Femur (tissue), 1 donor: ENCODE measurements at places on chromosomes 7 and 10.

DNA sequence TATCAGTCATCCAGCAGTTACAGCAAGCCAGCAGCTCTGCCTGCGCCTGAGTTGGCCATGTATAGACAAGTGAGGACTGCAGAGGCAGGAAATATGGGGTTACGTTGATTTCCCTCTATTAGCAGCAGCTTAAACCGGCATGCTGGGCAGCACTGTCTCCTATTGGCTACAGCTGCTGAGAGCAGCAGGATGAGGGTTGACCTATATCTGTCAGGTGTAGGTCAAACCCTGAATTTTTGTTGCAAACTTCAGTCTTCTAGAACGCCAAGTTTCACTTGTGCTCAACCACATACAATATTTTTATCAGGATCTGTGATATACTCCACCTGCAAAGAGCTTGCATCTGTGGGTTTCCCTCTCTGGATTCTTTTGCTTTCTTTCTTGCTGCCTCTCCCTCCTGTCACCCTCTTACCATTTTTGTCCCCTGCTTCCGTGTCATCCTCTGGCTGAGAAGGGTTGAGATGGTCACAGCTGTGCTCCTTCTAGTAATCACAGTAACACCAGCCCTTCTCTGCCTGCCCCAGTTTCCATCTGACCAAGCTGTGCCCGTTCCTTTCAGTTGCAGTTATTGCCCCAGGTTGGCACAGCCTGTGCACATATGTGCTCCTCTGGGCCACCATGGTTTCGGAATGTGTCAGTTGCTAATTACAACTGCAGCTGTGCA, 23.8 kb upstream of the GLCCI1 start:
- no peak for DNase-seq

- no peak for DNase-seq
These were observed 85.7 kb upstream of the NMT2 start for GRCh38 chr10:15253951-15254807.

- no peak for DNase-seq
These were observed 192.3 kb downstream of the FGFR2 start for GRCh38 chr10:121405953-121406352.

- DNase-seq = no peak
These were observed 16.5 kb upstream of the PLAU start for GRCh38 chr10:73894245-73894971.

- DNase-seq = peak; percentile 82
These were observed at the start of gene IFIT1 for GRCh38 chr10:89391907-89392756. TSS of gene IFIT1 (plus strand) at chr10:89392623. CDS start at chr10:89392713, 90 bp downstream.

DNA sequence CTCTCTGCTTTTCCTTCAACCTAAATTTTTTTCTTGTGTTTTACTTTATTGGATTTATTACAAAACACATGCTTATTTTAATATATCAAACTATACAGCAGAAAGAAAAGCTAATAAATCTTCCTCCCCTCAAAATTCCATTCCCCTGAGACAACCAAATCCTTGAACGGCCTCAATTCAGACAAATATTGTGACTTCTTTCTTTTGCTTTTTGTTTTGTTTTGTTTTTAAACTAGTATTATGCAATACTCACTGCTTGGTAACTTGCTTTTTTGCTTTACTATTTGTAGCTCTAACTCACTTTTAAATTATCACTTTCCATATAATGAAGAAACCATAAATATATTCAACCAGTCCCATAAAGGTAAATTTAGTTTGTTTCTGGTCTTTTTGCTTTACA, 59.4 kb upstream of the CDK1 start:
- no peak for DNase-seq

DNA sequence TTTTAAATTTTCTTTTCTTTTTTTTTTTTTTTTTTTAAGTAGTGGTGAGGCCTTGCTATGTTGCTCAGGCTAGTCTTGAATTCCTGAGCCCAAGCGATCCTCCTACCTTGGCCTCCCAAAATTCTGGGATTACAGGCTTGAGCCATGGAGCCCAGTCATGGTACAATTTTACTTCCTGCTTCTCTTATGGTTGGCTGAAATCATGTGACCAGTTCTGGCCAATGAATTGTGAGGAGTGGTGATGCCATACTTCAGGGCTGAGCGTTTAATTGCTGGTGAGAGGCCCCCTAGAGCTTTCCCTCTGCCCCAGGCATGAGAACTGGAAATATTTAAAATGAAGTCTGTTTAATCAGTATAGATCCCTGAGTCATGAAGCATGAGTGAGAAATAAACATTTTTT, 22.2 kb upstream of the BAIAP2L1 start:
- no peak for DNase-seq

DNA sequence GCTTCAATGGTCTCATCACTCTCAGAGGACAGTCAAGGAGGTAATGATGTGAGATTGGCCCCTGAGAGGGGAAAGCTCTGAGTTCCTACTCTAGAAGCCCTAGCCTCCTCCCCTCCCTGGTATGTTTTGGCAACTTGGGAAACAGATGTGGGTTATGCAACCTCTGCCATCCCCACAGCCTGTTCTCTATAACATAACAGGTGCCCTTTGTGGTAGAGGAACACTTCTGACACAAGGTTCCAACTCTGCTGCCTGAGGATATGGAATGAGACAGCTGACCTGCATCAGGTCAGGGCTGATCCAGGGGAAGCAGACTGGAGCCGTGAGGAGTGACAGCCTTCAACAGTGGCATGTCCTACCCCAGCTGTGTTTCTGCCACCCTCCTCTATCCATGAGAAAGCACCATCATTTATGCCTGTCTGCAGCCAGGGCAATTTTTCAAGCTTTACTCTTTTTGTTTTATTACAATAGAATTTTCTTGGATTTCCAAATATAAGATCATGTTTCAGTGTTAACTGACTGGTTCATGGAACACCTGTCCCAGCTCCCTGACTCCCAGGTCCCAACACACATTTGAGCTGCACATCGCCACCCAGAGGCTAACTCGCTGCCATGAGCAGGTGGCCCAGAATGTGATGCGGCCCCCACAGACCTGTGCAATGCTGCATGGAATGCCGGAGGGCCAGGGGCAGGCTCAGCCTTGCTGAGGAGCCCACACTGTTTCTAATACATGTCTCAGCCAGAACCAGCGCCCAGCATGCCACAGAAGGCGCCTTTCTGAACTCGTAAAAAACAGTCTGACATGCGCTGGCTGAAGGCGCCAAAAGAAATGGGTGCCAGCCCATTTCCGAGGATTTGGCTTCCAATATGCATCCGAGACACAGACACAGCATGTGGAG, 124.8 kb upstream of the CHST15 start:
- DNase-seq = no peak

DNA sequence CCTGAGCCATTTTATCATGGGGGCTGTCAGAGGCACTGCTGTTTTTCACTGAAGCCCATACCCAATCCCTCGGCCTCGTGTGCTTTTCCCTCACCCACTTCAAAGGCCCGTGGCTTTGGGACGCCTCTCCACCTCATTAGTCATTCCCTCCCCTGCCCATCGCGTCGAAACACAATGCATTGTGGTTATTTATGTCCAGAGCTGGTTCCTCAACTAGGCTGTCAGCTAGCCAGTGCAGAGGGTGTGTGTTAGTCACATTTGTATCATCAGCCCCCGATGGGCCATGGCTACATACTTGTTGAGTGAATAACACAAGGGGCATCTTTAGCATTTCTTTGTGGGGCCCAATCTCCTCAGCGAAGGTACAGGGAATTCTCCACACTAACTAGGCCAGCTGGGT, 3.8 kb upstream of the CRCP start:
- no peak for DNase-seq

GRCh38 chr7:91424371-91424770, 160.1 kb downstream of the FZD1 start:
- DNase-seq = no peak

DNA sequence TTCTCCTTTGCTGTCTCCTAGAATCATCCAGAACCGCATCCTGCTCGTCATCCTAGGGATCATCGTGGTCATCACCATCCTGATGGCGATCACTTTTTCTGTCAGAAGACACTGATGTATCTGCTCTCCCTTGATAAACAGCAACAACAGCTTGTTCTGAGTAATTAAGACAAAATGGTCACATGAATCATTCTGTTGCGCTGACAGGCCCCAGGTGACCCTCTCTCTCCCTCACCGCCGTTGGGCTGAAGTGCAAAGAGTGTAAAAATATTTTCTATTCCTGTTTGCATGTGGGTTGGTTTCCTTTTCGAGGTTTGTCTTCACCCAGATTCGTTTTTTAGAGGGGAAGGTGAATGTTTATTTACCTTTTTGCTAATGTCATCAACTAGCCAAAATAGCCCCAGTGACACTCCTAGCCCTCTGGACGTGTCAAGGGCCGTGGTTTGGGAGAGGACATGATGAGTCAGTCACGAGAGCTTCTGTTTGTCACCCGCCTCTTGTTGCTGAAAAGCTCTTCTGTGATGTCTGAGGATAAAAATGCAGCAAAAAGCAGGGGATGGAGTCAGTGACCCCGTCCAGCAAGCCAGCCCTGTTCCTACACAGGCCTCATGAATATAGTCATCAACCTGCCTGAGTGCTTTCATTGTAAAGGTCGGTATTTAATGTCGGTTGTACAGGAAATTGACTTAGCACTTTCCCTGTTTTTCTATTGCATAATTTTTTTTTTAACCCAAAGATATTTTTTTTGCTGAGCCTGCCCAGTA, 134.6 kb upstream of the TCF7L2 start:
- peak; percentile 37 for DNase-seq

GRCh38 chr7:43747328-43748105, 11.0 kb upstream of the BLVRA start:
- DNase-seq = no peak

- no peak for DNase-seq
These were observed 20.1 kb upstream of the NMT2 start for GRCh38 chr10:15188603-15189002.

DNA sequence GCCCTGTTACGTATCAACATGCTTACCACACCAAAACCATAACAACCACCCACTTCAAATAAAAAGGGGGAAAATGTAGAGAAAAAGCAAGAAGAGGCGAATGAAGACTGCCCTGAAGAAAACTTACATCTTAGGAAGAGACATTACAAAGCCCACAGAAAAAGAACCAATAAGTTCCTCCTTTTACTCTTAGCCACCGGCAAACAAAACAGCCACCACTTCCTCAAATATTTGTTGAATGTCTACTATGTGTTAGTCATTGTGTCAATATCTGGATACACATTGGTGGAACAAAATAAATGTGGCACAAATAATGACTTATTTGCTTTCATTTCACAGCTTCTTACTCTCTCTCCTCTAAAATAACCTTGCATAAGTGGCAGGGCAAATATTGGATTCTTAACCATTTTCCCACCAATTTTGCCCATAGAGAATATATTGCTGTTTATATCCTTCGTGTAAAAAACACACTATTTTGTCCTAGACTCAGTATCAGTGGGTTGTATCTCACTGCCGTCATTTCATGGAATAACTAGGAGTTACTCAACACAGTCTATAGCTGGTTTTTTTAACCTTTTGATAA, 106.8 kb downstream of the ANK3 start:
- DNase-seq = no peak

- no peak for DNase-seq
These were observed 5.3 kb upstream of the ACHE start for GRCh38 chr7:100900978-100901377.

DNA sequence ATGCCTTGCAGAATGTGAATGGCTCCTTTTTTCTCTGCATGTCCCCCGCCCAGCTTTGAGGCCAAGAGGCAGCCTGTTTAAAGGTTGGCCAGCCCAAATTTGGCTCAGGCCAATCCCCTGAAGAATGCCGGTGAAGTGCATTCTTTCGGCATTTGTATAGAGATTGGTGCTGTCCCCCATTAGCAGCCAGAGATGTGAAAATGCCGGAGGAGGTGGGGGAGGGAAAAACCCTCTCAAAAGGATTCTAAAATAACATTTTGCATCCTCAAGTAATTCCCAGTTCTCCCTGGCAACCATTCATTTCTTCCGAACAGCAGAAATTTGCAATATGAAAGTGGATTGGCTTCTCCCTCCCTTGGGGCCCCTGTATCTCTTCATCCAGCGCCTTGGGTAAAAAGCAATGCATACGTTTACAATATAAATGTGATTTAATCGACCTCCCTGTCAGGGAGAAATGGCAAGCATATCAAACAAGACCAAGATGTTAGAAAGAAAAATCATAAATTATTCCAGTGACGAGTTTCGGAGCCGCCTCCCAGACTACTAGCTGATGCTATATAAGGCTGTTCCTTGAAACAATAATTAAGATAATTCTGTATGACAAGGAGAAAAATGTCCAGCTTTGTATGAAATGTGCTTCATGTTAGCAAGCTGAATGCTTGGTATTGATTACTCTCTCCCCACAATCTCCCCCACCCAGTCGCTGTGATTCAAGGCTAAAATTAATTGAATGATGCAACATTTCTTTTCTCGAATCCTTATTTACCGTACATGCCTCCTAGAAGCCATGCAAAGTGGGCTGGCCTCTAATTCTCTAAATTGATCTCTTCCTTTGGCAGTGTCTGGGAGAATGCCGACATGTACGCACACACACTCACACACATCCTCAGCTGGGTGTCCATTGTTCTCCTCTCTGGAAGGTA, 323.7 kb downstream of the RPS24 start:
- no peak for DNase-seq

GRCh38 chr7:141184532-141185190, 110.8 kb downstream of the TMEM178B start:
- DNase-seq = no peak

DNA sequence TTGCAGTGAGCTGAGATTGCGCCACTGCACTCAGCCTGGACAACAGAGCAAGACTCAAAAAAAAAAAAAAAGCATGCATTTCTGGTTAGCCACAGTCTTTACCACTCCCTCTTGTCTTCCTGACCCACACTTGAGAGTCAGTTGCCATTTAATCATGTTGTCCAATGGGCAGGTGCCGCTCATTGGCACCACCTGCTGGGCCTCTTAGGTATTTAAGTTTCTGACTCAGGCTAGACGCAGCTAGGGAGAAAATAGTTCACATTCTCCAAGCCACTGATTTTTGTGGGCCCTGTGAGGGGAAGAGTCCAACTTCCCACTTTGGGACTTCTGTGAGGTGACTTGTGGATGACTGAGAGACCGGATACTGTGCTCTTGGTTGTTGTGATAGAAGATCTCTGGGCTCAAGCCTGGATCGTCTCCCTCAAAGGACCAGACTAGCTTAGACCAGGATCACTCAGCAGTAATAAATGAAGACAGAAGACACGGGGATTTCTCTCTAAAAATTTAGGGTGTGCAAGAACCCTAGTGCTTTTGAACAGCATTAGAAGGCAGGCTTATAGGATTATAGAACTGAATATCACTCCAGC, 26.8 kb upstream of the SORCS3 start:
- no peak for DNase-seq

DNA sequence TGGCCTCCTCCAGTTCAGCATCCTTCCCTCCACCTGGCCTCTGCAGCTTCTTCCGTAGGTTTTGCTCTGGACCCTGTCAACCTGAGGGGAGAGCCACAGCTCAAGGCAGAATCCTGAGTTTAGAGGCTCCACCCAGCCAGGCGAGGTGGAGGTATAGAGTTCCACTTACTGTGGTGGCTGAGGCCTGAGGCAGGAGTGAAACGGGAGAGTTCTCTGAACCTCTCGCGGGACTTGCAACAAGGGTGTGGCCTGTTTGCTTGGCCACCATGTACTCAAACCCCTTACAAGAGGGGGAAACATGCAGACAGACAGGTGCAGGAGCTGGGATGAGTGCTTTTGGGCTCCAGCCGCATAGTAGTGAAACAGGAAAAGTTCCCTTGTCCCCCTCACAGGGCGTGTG, 154.0 kb upstream of the C7orf33 start:
- DNase-seq = no peak

- DNase-seq = no peak
These were observed 752 bp upstream of the ABCA13 start for GRCh38 chr7:48170506-48170905.

- peak; percentile 75 for DNase-seq
These were observed 58.2 kb downstream of the ENTPD1 start for GRCh38 chr10:95814011-95814727.
